ENCODE measurements at places on chromosomes 16 and 17.
A peak's percentile ranks its signal among the peaks of the same experiment; 100 is the strongest.

DNA sequence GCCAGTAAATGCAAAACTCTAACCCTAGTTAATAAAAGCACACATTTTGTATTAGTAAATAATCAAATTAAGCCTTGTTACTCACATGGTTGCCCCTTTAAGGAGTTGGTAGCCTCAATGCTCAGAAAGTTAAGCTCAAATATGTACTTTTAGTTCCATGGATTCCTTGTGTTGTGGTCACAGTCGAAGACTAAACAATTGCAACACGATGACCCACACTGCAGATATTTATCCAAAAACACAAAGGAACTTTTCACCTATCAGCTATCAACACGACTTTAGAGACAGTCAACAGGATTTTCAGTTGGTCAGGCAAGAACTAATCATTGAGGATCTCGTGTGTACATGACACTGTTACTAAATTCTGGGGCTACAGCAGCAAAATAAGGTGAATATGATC lies 47.4 kb upstream of the NUDT7 start:
- no peak for DNase-seq

GRCh38 chr17:2444382-2444781 lies 43.5 kb upstream of the MNT start:
- DNase-seq = no peak

- DNase-seq = no peak
Observed at GRCh38 chr17:2053380-2054261, 1.3 kb upstream of the HIC1 start.

DNA sequence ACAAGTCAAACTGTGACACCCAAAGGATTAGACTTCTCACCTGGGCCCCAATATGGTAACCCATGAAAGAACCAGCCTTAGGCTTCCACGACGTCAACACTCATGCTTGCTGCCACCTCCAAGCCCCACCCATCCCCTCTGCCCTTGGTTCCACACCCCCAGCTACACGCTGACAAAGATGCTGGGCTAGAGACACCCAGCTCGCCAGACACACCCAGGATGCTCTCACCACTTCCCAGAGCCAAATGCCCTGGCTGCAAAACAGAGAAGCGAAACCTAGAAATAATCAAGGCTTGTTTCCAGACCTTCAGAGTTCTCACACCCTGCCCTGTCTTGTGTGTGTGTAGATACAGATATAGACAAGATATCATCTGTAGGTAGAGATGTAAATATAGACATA lies 26.0 kb upstream of the ADCY9 start:
- no peak for DNase-seq

- DNase-seq = no peak
Observed at GRCh38 chr17:36938566-36939051, 1.3 kb downstream of the LHX1 start.

DNA sequence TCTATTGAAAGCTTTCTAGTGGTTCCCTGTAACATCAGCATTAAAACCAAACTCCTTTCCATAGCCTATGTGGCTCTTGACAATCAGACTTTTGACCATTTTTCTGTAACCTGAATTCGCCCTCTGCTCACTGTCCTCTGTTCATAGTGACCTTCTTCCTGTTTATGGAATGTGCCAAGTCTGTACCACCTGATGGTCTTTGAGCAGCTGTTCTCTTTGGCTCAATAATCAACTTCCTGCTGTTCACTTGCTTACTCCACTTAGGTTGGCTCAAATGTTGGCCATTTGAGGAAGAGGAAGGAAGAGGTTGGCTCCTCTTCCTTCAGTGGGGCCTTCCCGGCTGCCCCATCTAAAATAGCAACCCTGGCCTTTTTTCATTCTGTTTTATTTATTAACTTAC lies 251.5 kb downstream of the CA10 start:
- DNase-seq = no peak

DNA sequence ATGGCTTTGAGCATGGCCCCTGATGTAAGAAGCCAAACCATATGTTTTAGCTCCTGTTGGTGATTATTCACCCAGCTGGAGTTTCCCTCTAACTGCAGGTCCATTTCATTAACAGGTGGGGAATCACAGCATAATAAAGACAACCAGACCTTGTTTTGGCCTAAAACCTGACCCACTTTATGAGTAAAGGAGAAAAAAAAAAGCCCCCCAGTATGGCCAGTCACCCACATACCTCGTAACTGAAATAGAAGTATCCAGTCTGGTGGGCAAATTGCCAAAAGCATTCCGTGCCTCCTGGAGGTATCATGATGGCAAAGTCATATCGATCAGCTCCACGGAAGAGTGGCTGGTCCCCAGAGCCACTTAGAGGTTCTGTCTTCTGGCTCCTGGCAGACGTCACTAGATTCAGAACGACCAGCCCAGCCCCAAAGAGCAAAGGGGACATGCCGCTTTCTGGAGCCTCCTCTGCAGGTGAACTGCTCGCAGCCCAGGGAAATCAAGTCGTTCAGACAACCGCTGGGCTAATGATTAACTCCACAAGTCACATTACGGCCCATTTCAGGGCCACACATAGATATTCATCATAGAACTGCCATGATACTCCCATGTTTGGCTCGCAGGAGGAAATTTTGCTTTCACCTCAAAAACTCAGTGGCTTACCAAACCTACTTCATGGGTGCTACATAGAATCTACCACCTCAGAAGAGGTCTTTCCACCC lies at the start of gene TMED6:
Gene TMED6, minus strand, starts transcription at position 478 of the 719 bp plus-strand sequence. Its CDS starts 33 bp downstream, at position 445.
- DNase-seq = peak; percentile 68

GRCh38 chr16:2691491-2692248 lies 9.3 kb downstream of the KCTD5 start:
- no peak for DNase-seq

DNA sequence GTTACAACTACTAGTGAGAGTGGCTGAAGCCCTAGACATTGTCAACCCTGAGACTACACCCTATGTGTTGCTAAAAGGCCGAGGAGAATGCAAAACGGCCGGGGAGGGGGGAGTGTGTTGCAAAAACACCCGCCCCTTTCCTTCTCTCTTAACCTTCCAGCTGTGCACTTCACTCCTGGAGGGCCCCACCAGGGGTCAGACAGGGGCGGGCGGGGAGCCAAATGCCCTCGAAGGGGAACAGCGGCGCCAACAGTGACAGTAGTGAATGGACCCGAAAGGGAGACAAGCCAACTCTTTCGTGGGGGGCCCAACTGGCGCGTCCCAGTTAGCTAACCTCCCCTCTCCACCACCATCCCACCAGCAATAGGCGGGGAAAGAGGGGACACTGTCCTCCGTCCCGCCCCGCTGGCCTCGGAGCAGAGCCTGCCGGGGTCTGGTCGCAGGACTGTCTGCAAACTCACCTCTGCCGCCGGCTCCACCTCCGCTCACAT lies 352 bp downstream of the MARF1 start:
- peak; percentile 46 for DNase-seq

Measured in NCI-H524 treated with DMSO at 0.1 percent for 48 hours (cell line).